ENCODE measurements at places on chromosomes 12 and 14. TPM values are rescaled to one million over a fixed set of nuclear protein-coding genes. Genes with fewer than 3 reads are reported as not detected.

GRCh38 chr12:127174881-127175280 is 1092.1 kb upstream of the TMEM132C start:
- DNase-seq, result no peak

Gene SYNDIG1L
- total RNA-seq, result 0.18 TPM

DNA sequence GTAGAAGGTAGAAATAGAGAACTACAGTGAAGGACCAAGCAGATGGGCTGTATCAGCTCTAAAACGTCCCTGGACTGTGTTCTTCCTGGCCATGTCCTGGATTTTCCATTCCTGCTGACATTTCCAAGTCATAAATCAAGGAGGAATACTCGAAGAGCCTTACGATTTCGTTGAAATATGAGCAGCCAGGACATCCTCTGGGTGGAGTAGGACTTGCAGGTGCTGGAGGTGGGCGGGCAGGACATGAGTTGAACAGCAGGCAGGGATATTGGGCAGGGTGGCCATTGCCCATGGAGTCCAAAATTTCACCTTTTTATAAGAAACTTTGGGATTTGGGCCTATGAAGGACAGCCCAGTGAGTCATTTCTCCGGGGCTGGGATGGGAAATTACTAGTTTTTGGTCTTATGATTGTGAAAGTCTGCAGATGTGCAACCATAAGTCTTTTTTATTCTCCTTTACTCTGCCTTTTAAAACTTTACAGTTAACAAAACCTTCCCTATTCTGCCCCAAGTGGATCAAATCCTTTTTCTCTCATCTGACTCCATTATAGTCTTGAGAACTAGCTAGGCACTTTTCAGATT is 88.8 kb downstream of the TMX1 start:
- DNase-seq, result no peak

DNA sequence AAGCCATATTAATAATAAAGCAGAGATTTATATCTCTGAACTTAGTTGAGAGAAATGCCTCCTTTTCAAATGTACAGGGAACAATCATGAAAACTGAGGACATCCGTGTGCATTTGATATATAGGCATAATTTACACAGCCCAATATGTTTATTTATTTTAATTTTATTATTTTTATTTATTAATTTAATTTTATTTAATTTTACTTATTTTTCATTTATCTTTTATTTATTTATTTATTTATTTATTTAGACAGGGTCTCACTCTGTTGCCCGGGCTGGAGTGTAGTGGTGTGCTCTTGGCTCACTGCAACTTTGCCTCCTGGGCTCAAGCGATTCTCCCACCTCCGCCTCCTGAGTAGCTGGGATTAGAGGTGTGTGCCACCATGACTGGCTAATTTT is 8.4 kb downstream of the TCL1A start:
- no peak for DNase-seq

Gene TMEM52B
- 0.18 TPM for total RNA-seq

GRCh38 chr14:36579573-36580140 is 2.8 kb downstream of the NKX2-8 start:
- no peak for DNase-seq

Gene APOF
- total RNA-seq, result not detected

DNA sequence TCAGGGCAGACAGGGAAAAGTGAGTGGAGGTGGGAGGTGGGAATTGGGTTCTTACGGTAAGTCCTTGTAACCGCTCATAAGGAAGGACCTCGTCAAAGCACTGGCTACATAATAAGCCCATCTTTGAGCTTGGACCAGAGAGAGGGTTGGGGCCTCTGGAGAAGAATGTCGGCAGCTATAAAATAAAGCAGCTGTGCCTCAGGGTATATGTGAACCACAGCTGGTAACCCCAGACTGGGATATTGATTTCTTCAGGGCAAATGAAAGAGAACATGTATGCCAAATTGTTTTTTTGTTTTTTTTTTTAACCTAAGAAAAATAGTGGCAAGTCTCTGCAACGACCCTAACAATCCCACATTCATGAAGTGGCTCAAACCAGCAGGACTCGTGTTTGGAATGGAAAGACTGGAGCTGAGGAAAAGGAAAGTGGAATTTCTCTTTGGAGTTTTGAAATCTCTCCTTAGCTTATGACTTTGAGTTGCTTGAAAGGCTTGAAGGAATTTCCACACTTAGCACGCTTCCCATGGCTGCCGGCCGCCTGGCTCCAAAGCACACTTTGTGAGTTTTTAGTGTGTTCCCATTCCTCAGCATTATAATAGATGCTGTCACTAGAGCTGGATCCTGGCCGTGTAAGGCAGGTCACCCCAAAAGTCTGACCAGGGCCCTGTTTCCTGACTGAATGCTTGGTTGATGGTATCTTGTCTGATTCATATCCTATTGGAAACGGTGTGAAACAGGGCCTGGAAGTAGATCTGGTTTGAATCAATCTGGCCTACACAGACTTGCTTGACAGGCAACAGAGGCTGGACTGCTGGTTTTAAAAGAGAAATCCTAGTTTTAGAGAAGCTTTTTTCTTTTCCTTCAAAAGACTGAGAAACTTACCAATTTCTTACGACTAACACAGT is 244.7 kb downstream of the MSRB3 start:
- DNase-seq, result no peak

Gene RIC8B
- 26.6 TPM for total RNA-seq

Gene RERGL
- 4.5 TPM for total RNA-seq

- no peak for DNase-seq
Observed at GRCh38 chr14:57712102-57712501, 153.8 kb downstream of the SLC35F4 start.

- DNase-seq, result no peak
Observed at GRCh38 chr12:80598004-80598606, 109.3 kb upstream of the MYF6 start.

Gene ZCCHC8
- total RNA-seq, result 32.2 TPM

Gene TMEM179
- 0.86 TPM for total RNA-seq

DNA sequence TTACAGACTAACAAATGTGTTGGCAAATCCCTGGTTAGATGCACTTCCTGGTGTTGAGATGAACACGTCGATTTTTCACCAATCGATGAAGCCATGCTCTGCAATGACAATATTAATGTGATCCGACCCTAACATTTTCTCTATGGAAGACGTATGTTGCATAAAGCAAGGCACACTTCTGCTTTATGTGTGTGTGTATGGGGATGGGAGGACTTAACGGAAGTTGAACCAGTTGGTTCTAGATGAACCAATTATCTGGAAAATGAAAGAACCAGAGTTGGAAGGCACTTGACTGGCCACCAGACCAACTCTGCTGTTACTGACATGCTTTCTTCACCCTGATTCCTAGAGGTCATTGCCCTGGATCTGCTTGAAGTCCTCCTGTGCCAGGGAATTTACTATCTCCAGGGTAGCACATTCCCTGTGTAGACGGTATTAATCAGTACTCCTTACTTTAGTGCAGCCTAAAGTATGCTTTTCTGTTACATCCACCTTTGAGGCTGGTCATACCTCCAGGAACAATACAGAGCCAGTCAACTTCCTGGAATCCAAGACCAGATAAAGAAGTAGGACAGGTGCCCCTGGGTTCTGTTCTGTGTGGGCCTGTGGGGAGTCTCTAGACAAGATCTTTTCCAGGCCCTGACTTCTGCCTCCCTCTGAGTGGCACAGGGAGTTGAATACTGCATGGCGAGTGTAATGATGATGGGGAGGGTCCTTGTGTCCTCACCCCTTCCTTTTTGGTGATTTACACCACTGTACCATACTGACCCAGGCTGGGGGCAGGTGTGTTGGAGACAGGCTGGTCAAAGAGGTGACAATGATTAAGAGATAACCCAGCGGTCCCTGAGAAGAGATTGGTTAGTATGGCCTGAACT is 4.1 kb downstream of the SDR39U1 start:
- no peak for DNase-seq

- DNase-seq, result peak; percentile 81
Observed at GRCh38 chr12:67593041-67593440, 55.5 kb upstream of the DYRK2 start.

Gene HOXC9
- 1.7 TPM for total RNA-seq

GRCh38 chr12:124476011-124476400 is 91.4 kb downstream of the NCOR2 start:
- DNase-seq, result no peak

Gene KCNH3
- 1.1 TPM for total RNA-seq

- DNase-seq, result no peak
Observed at GRCh38 chr14:74176400-74176793, 62.9 kb upstream of the VSX2 start.

Gene KCNA5
- total RNA-seq, result 0.13 TPM

Gene KLRB1
- 1.6 TPM for total RNA-seq

Gene AICDA
- total RNA-seq, result not detected

GRCh38 chr14:60313093-60313492 is 64.1 kb downstream of the PPM1A start:
- no peak for DNase-seq

DNA sequence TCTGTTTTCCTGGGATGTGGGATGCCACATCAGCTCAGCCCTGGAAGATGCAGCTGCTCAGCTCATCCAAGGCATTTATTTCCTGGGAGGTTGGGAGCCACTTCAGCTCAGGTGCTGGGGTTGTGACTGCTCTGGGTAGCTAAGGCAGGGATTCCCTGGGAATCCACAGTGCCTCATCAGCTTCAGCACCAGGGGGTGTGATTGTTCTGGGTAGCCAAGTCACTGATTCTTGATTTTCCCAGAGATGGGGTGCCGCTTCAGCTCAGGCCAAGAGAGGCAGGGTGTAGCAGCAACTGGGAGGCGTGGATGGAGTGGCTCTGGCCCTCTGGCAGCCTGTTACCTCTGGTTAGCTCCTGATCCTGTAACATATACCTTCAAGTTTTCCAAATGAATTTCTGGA is 81.3 kb upstream of the PRMT8 start:
- no peak for DNase-seq

Gene PCK2
- 116 TPM for total RNA-seq

DNA sequence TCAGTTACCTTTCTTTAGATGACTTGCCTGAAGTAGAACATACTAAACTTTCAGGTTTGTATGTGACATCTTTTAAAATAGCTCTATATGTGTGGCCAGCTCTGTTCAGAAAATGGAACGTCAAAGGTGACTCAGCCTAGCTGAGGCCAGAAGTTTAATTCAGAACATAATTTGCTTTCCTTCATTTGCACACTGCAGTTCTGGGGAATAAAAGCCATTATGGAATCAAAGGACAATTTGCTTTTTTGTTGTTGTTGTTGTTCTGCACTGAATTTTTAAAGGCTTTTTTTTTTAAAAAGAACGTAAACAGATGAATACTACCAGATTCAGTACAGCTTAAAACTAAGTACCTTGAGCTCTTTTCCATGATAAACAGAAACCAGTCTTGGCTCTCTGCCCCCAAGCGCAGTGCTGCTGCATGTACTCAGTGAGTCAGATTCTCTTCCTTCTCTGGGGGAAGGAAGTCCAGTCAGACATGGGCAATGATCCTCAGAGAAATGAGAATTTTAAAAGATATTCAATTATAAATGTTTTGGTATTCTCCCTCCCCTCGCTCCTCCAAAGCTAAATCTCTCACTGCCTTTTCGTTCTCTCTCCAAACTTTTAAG is 644.2 kb downstream of the NOVA1 start:
- peak; percentile 62 for DNase-seq

- peak; percentile 55 for DNase-seq
Observed at GRCh38 chr12:3962631-3963483, 89.7 kb upstream of the PARP11 start.

Gene PTGES3
- 212 TPM for total RNA-seq

DNA sequence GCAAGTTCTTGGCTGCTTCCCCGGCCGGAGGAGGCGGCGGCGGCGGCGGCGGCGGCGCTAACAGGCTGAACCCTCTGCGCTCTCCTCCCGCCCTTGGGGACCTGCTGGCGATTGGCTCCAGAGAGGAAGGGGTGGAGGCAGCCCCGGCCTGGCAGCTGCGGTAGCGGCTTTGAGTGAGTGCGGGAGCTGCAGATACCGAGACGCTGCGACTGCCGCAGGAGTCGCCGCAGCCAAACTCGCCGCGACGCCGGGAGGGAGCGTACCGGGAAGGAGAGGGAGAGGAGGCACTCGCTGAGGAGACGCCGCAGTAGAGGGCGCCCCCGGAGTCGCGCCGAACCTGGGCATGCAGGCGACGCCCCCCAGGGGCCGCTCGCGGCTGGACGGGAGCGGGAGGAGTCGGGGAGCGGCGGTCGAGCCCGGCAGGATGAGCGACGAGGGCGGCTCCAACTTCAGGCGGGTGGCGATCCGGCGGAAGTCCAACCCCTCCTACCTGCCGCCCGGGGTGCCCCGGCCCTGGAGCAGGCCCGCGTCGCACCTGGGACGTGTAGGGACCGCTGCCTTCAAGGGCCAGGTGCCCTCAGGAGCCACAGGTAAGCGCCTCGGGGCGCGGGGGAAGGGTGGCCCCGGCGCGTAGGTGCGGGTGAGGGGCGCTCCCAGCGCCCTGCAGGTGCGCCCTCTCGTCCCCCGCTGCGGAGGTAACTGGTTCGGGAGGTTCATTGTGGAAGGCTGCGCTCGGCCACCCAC is at the start of gene FGD4:
TSS of gene FGD4 (plus strand) at position 189 of the 744 bp plus-strand sequence.
- DNase-seq, result peak; percentile 85

- no peak for DNase-seq
Observed at GRCh38 chr14:99094901-99095300, 177.1 kb downstream of the BCL11B start.

- no peak for DNase-seq
Observed at GRCh38 chr12:28780096-28780495, 369.0 kb upstream of the FAR2 start.

Gene HECTD1
- total RNA-seq, result 212 TPM

DNA sequence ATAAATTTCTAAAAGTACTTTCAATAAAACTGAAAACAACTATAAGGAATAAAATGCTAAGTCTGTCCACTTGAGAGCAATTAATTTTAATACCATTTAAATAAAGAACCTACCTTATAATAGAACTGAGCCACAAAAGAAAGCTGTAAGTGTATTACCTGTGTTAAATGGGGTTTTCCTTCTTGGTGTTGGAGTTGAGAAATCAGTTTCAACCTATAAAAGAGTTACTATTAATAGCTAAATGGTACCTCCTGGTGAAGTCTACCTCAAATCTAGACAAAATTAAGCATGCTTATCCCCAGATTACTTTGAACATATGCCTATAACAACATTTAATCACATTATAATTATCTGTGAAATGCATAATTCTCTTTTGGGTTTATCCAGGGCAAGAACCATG is 48.8 kb downstream of the MIS18BP1 start:
- no peak for DNase-seq

Gene PKP2
- total RNA-seq, result 25.3 TPM

DNA sequence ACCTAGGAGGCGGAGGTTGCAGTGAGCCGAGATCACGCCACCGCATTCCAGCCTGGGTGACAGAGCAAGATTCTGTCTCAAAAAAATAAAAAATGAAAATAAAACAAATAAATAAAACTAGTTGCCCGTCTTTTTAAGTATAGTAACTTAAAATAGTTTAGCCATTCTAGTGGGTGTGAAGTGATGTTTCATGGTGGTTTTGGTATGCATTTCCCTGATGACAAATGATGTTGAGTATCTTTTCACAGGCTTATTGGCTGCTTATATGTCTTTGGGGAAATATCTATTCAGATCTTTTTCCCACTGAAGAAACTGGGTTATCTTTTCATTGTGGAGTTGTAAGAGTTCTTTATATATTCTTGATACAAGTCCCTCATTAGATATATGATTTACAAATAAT is 102.4 kb upstream of the METAP2 start:
- no peak for DNase-seq

Gene OR10AD1
- total RNA-seq, result not detected

GRCh38 chr12:90061809-90062208 is 353.2 kb upstream of the ATP2B1 start:
- DNase-seq, result no peak

Gene ASIC1
- total RNA-seq, result 1.6 TPM

Data from ureter (tissue), 1 donor.